ENCODE measurements at places on chromosomes 11 and 22.

DNA sequence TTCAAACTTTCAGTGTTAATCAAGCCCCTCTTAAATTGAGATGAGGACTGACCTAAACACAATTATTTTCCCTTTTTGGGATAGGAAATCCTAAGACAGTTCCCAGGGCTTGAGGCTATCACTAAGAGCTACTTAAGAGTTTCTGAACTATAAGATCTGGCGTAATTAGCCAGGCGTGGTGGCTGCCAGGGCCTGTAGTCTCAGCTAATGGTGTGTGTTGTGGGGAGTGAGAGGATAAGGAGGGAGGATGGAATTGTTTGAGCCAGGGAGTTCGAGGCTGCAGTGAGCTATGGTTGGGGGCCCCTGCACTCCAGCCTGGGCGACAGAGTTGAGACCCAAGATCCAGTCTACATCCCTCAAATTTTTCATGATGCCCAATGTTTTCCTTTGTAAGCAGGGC is 23.5 kb upstream of the EXPH5 start:
- DNase-seq: no peak

GRCh38 chr11:112748713-112749543 is 212.3 kb upstream of the NCAM1 start:
- peak; percentile 98 for DNase-seq

GRCh38 chr11:16797776-16798175 is 59.3 kb downstream of the C11orf58 start:
- no peak for DNase-seq

DNA sequence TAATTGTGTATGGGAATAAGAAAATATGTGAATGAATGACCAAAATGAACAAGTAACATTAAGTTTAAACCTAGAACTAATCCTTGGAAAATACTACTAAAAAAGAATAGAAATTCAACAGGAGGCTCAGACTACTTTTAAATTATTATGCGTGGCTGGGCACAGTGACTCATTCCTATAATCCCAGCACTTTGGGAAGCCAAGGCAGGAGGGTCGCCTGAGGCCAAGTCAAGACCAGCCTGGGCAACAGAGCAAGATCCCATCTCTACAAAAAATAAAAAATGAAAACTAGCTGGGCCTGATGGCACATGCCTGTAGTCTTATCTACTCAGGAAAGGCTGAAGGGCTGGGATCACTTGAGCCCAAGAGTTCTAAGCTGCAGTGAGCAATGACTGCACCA is 85.4 kb upstream of the CLNS1A start:
- no peak for DNase-seq

DNA sequence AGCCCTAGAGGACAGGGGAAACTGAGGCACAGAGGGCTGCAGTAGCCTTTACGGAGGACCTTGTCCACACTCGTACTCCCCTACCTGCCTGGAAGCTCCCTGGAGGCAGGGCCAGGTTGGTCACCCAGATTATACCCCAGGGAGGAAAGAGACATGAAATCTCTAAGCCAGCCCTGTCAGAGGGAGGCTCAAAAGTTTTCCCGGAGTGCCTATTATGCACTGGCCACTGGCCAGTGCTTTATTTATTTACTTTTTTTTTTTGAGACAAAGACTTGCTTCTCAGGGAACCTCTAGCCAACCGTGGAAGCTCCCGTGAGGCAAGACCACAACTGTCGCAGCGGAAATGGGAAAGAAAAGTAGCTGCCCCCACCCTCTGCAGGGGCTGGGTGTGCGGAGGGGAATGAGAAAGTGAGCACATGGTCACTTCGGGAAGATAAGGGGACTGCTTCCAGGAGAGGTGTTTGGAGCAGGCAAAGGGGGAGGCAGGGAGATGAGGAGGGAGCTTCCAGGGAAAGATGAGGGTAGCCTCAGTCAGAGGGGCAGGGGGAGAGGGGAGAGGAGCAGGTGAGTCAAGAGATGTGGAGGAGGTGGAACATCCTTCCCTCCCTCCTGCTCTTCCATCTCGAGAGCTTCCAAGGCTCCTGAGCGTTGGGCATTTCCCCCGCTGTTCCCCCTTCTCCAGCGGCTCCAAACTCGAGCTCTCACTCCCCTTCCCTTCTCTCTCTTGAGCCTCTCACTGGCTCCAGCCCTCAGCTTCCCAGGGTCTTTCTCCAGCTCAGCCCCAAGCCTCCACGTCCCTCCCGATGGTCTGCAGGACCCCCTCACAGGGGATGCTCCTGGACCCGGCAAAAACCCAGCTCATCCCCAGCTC is 4.3 kb downstream of the IL2RB start:
- DNase-seq: no peak

- DNase-seq: no peak
Measured at GRCh38 chr11:79294845-79295731, 145.7 kb downstream of the TENM4 start.

DNA sequence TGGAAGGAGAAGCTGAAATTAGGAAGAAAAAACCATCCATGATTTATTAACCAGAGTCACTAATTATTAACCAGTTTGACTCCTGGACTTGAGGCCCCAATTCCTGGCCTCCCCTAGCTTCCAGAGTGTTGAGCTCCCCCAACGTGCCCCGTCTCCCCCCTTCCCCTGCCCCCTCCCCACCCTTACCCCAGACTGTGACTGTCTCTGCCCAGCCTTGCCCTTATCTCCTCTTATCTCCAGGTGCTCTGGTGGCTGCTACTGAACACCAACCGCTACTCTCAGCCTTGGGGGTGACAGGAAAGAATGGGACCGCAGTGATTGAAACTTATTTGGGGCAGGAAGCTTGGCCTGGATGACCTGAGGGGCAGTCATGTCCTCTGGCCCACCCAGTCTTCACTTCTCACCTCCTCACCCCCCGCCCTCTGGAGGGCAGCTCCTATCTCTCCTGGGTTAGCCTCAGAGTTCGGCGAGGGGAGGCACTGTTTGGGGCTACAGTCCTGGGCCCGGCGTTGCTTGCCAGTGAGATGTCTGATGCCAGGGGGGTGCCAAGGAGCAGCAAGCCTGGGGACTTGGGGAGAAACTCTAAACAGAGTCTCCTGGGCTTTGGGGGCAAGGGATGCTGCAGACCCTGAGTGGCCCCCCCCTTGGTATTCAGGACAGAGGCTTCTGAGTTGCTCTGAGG is 15.5 kb downstream of the NECTIN1 start:
- DNase-seq: no peak

GRCh38 chr11:74671520-74672196 is 59.6 kb downstream of the CHRDL2 start:
- DNase-seq: no peak

- DNase-seq: no peak
Measured at GRCh38 chr22:32717337-32718240, 83.9 kb upstream of the TIMP3 start.

GRCh38 chr22:36285017-36285416 is 32.1 kb downstream of the APOL1 start:
- no peak for DNase-seq

DNA sequence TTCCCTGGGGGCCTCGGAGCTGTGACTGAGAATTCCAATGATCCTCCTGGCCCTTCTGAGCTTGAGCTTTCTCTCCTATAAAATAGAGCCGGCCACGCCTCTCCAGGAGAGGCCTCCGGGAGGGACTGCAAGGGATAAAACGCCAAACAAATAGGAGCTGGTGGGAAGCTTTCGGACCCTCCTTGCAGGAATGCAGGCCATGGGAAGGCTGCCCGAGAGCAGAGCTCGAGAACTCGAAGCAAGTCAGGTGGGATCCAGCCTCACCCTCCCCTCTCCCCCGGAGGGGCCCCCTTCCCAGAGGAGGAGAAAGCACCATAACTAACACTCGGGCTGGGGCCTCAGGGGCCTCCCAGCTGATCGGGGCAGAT is 34.6 kb downstream of the FLRT1 start:
- DNase-seq: no peak

- DNase-seq: no peak
Measured at GRCh38 chr11:115678942-115679341, 174.7 kb upstream of the CADM1 start.

- DNase-seq: no peak
Measured at GRCh38 chr22:25351631-25352293, 132.3 kb downstream of the CRYBB2 start.

DNA sequence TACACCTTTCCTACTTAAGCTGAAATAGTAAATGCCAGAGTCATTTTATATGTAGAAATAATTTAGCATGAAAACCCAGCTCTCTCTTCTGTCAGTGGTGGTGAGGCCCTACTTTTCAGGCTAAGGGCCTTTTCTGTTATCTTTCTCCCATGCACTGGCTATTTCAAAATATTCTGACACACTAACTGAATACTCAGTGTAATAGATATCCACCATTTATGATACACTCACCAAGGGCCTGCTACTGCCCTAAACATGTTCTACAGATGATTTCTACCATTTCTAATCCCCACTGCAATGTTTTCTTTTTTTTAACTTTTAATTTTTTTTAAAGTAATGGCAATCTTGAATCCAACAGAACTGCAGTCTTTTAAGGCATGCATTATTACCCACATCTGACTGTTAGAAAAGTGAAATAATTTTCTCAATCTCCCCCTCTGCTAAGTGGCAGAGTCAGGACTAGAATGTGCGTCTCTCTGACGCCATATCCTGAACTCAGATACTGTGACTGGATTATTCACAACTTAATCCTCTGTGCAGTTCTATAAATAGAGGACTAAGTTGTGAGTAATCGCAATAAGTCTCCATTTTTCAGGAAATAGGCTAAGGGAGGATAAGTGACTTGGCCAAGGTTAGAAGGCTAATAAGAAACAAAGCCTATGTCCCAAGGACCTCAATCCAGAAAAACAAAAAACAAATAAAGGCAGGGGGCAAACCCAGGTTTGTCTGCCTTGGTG is 44.0 kb downstream of the GRAMD1B start:
- DNase-seq: no peak

DNA sequence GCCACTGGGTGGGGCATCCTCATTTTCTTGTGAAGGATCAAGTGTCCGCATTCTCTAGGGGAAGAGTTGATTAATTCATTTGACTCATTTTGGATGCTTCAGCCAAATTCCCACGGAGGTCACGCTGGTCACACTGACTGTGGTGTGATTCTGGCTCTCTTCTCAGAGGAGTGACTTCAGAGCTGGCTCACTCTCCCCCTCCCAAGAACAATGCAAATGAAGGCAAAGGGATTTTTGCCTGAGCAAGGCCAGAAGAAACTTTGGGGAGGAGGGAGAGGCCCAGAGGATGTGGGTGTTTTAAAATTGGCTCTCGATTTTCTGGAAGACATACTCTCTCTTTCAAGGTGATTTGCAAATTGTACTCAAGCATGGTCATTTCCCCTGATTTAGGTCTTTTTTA is 51.1 kb upstream of the LMO2 start:
- no peak for DNase-seq

- no peak for DNase-seq
Measured at GRCh38 chr22:44196731-44197131, 16.0 kb downstream of the PARVG start.

GRCh38 chr11:65277631-65278277 is 16.0 kb downstream of the POLA2 start:
- no peak for DNase-seq

- no peak for DNase-seq
Measured at GRCh38 chr11:73623686-73624085, 22.7 kb upstream of the PLEKHB1 start.

GRCh38 chr11:56994532-56994931 is 5.8 kb downstream of the OR5AK2 start:
- no peak for DNase-seq

DNA sequence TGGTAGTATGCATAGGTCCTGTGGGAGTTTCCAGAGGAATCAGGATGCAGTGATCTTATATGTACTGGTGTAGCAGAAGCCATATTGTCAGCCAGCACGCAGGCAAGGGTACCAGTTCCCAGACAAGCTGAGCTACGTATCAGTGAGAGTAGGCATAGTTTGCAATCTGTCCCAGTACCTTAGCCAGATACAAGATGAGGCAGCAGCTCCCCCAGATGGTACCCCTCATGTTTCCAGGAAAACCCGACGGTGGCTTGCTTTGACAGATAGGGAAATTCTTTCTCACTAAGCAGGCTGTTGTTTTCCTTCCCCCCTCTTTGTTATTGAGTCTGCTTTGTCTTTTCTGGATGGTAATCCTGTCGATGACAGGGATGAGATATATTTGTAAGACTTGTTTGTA is 109.7 kb upstream of the RRM1 start:
- DNase-seq: peak; percentile 4

- no peak for DNase-seq
Measured at GRCh38 chr22:30250661-30251267, 4.2 kb upstream of the LIF start.

GRCh38 chr11:45805305-45806071 is 539 bp downstream of the SLC35C1 start:
- no peak for DNase-seq

GRCh38 chr11:64362339-64362738 is 3.4 kb downstream of the RPS6KA4 start:
- no peak for DNase-seq

GRCh38 chr22:42500836-42501179 is 18.8 kb downstream of the RRP7A start:
- DNase-seq: no peak

DNA sequence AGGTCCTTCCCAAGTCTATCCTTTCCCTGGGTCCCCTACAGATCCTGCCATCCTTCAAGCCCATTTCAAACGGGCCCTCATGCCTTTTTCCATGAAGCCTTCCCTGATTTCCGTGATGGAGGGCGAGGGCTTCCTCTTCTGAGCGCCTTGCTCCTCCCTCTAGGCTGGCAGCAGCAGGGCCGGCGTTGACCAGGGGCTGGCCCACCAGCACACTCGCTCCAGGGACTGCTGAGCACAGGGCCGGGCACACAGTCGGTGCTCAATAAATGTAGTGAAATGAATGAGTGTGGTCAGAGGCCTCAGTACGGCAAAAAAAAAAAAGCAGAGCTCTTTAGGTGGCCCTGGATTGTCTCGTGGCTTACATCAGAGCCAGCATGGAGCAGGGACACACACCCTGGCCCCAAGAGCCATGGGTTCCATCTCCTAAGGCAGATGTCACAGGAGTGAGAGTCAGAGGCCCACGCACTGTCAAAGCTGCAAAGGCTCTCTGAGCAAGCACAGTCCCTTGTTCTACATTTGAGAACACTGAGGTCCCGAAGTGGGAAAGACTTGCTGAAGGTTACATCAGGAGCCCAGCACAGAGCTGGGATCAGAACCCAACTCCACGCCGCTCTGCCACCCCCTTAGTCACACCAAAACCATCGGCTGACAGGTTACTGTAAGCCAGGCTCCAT is 3.1 kb downstream of the IL2RB start:
- no peak for DNase-seq

GRCh38 chr22:22201930-22202343 is 42.6 kb upstream of the VPREB1 start:
- no peak for DNase-seq

DNA sequence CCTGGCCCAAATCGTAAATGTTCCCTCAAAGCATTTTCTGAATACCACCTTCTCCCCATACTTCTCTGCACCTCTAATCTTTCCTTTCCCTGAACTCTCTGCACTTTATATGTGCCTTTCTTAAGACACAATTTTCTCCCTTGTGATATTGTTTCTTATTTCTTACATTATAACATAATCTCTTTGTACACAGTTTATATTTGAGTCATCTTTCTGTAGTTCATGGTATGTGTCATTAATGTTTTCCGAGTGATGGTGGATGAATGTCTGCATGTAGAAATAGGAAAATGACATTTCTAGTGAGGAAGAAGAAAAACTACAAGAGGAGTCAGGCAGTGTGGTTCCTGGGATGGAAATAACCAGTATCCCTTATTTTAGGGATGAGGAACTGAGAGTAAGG is 5.5 kb downstream of the ACRV1 start:
- no peak for DNase-seq

GRCh38 chr22:17965538-17966402 is 58.6 kb downstream of the MICAL3 start:
- no peak for DNase-seq

All from NCI-H524 (cell line).